ENCODE measurements at places on chromosomes 12 and 14. TPM values are rescaled to one million over a fixed set of nuclear protein-coding genes. Genes with fewer than 3 reads are reported as not detected.

The CNIH1 gene
- 172 TPM for total RNA-seq

The MYO1H gene
- not detected for total RNA-seq

The KCTD10 gene
- total RNA-seq = 83.9 TPM

The LUM gene
- total RNA-seq = 1,464 TPM

The ENTPD5 gene
- total RNA-seq = 8.4 TPM

The LRRC9 gene
- not detected for total RNA-seq

The ADCY4 gene
- total RNA-seq = 5.3 TPM

The LMO3 gene
- 10.8 TPM for total RNA-seq

The ULK1 gene
- 10.4 TPM for total RNA-seq

The PIANP gene
- total RNA-seq = not detected

The SMOC1 gene
- 0.65 TPM for total RNA-seq

The GPX2 gene
- total RNA-seq = not detected

The NGB gene
- not detected for total RNA-seq

The PIWIL1 gene
- not detected for total RNA-seq

The SERPINA10 gene
- not detected for total RNA-seq

The KRT80 gene
- under 0.01 TPM for total RNA-seq

The ABHD12B gene
- total RNA-seq = not detected

The EMP1 gene
- total RNA-seq = 21.3 TPM

The DAO gene
- total RNA-seq = not detected

The SNX6 gene
- total RNA-seq = 91.8 TPM

The MANSC1 gene
- 0.92 TPM for total RNA-seq

The ORAI1 gene
- 4.1 TPM for total RNA-seq

The EXOC3L4 gene
- 1.6 TPM for total RNA-seq

The TMEM19 gene
- 31.3 TPM for total RNA-seq

The ZFYVE26 gene
- 15.4 TPM for total RNA-seq

The TESPA1 gene
- not detected for total RNA-seq

The SIX4 gene
- 7.8 TPM for total RNA-seq

The NINJ2 gene
- 3.1 TPM for total RNA-seq

The LRP1-AS gene
- not detected for total RNA-seq

The CD27 gene
- 0.14 TPM for total RNA-seq

The ASB2 gene
- 0.28 TPM for total RNA-seq

The ITGA7 gene
- 1.8 TPM for total RNA-seq

The LTB4R2 gene
- 2.7 TPM for total RNA-seq

The DEGS2 gene
- total RNA-seq = 0.46 TPM

The BCL11B gene
- total RNA-seq = under 0.01 TPM

The KITLG gene
- total RNA-seq = 33.9 TPM

The TMTC1 gene
- total RNA-seq = 83.5 TPM

The LAG3 gene
- 0.14 TPM for total RNA-seq

The HOXC9 gene
- total RNA-seq = 0.28 TPM

The ARMH4 gene
- total RNA-seq = 4.0 TPM

The RNASE2 gene
- not detected for total RNA-seq

The GLI1 gene
- 0.18 TPM for total RNA-seq

The PDE6H gene
- not detected for total RNA-seq

The PZP gene
- not detected for total RNA-seq

The SRGAP1 gene
- total RNA-seq = 12.3 TPM

The PKP2 gene
- total RNA-seq = 0.55 TPM

All from smooth muscle cell of bladder (primary cell).